Anterior cingulate cortex (tissue), 58 donors: ENCODE measurements at places on chromosomes 2 and 18.

- no peak for DNase-seq
These were observed 299.3 kb downstream of the CCDC85A start for GRCh38 chr2:56483081-56483480.

GRCh38 chr2:216486708-216487107 is 11.9 kb upstream of the RPL37A start:
- no peak for DNase-seq

- DNase-seq = no peak
These were observed 15.0 kb downstream of the ZC3H8 start for GRCh38 chr2:112239862-112240261.

DNA sequence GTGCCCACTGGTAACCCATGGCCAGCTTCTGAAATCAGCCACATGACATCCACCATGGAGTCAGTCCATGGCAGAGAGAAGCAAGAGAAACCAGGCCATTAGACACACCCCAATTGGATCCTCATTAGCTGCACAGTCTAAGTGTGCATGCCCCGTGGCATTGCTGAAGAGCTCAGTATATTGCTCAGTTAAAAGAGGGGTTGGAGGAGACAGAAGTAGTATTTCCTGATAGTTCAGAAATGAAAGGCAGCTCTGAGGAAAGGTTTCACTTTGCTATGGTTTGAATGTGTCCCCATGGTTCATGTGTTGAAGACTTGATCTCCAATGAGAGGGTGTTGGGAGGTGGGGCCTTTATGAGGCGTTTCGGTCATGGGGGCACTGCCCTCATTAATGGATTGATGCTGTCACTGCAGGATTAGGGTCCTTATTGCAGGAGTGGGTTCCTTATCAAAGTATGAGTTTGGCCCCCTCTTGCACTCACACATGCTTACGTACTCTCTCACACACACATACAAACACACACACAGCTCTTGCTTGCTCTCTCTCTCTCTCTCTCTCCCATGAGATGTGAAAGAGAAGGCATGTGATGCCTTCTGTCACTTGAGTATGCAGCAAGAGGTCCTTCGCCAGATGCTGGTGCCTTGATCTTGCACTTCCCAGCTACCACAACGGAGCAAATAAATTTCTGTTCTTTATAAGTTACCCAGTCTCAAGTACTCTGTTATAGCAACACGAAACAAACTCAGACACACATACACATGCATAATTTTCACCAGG is 58.0 kb downstream of the TMEM163 start:
- DNase-seq = no peak

- no peak for DNase-seq
These were observed 313.7 kb downstream of the SATB2 start for GRCh38 chr2:199144036-199144435.

DNA sequence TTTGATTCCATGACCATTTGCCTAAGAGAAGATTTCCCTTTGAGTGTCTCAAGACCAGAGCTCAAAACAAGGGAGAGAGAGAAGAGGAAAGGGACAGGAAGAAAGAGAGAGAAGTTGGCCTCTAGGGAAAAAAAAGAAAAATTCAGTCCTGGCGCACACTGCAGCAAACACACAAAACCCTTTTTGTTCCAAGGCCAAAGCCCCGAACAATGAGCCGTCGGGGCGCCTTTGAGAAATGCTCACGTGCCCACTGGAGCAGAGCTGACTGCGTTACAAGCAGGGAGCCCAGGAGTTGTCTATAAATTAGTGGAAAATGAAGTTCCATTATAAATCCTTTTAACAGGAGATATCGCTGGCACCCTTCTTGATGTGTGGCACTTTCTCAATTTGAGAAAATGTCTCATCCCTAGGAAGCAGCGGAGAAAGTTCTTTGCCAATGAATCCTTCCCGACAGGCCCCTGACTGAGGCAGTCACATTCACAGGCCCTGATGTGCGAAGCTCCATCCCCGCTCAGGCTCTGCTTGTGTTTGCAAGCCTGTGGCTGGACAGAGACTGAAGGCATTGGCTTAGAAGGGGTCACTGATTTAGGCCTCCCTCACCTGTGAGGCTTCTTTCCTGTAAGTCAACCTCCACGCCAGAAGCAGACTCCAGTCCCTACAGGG is 32.1 kb upstream of the NCKAP5 start:
- DNase-seq = peak; percentile 57

- DNase-seq = no peak
These were observed 110.9 kb downstream of the SS18 start for GRCh38 chr18:25979369-25980040.

DNA sequence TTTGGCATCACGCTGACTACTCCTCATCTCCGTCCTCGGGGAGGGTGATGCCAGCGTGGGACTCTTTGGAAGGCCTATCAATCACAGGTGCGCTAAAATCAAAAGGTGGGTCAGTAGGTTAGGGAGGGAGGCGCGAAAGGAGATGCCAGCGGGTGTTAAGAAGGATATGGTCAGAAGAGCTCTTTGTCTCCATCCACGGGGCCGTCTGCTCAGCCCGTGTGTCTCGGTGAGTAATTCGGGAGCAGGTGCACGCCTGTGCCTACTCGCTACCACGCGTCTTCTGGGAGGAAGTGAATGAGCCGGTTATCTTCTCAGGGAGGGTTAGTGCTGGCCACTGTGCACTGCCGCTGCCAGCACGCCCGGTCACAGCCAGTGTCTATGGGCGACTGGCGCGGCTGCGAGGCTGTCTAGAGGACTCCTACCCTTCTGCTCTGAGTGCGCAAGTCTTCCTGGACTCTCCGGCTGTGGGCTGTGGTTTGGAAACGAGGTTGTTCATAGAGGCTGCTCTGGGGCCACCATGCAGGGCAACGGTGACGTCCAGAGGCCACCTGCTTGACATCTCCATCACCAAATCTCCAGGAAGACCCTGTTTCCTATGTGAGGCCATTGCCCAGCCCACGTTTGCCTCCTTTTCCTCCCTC is 153.4 kb downstream of the MBP start:
- DNase-seq = no peak

GRCh38 chr2:27003857-27004256 is 28.9 kb upstream of the TMEM214 start:
- DNase-seq = no peak

DNA sequence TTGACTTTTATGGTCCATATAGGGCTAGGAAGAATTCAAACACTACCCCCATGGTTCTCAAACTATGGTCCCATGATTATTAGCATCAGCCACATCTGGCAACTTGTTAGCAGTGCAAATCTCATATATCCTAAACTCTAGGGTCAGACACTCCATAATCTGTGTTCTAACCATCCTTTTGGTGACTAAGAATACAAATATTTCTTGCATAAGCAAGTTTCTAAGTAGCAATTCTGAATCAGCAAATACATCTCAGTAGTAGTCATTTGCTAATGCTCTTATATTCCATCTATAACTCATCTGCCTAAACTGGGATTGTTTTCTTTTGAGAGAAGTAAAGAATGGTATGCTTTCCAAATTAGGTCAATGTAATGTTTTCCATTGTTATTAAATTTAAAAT is 447.3 kb downstream of the TMX3 start:
- DNase-seq = no peak

DNA sequence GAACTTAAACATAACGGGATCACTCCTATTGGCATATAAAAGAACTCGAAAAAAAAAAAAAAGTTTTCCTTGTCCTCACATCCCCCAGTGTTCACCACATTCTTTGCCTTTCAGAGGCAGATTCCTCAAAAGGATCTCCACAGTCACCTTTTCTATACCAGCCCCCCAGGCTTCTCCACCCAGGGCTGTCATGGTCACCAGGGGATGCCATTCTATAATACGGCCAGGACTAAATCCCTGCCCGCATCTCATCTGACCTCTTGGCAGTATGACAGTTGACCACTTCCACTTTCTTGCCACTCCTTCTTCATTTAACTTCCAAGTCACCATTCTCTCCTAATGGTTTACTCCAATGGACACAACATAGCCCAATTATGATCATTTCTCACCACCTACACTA is 29.3 kb downstream of the SOS1 start:
- DNase-seq = no peak

GRCh38 chr2:55175254-55176093 is 56.6 kb downstream of the CLHC1 start:
- no peak for DNase-seq

- DNase-seq = no peak
These were observed 240.0 kb downstream of the LOXHD1 start for GRCh38 chr18:46416706-46417638.

DNA sequence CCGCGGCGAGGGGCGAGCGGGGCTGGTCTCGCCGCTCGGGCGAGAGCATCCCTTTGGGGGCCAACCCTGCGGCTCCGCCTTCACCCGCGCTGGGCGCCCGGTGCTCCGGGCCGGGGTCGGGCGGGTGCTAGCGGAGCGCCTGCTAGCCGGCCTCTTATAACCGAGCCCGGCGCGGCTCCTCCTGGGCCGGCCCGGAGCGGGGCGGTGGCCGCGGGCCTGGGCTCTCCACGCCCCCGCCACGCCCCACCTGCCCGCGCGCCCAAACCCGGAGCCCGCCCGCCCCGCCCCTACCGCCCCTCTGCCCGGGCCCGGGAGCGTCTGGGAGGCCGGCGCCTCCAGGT is at the start of gene FOXI3:
TSS of gene FOXI3 (minus strand) at position 129 of the 341 bp plus-strand sequence. CDS start 158 bp downstream, outside the sequence.
- no peak for DNase-seq

GRCh38 chr18:63158676-63159291 is 160.8 kb downstream of the BCL2 start:
- DNase-seq = no peak

- DNase-seq = no peak
These were observed 136.1 kb downstream of the PARD3B start for GRCh38 chr2:204681412-204681811.

GRCh38 chr2:187783446-187783845 is 229.2 kb upstream of the TFPI start:
- DNase-seq = no peak

DNA sequence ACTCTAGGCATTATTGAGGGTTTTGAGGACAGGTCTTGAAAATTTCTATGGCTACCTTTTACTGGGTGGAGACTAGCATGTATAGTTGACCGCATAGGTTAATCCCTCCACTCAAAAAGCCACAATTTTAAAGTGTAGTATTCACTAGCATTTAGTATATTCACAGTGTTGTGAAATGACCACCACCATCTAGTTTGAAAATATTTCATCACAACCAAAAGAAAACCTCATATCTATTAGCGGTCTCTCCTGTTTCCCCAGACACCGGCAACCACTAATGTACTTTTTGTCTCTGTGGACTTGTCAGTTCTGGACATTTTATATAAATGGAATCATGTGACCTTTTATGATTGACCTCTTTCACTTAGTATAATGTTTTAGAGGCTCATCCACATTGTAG is 53.9 kb downstream of the MSH2 start:
- no peak for DNase-seq

DNA sequence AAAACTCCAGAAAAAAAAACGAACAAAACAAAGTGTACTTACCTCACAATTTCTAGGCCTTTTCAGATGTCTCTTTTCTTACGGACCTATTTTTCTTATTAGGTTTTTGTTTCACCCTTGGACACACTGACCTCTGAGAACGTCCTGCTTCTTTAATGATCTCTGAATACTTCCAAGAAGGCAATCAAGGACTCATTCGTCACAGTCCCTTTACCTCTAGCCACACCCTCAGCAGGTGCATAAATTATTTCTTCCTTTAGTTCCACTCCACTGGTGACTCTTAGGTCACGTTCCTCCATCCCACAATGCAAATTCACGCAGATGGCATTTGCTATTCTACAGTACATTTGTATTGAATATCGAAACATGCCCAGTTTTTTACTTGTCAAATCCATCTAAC is 21.9 kb downstream of the PELI1 start:
- DNase-seq = no peak

- no peak for DNase-seq
These were observed 35.5 kb downstream of the ITGA6 start for GRCh38 chr2:172462849-172463381.

DNA sequence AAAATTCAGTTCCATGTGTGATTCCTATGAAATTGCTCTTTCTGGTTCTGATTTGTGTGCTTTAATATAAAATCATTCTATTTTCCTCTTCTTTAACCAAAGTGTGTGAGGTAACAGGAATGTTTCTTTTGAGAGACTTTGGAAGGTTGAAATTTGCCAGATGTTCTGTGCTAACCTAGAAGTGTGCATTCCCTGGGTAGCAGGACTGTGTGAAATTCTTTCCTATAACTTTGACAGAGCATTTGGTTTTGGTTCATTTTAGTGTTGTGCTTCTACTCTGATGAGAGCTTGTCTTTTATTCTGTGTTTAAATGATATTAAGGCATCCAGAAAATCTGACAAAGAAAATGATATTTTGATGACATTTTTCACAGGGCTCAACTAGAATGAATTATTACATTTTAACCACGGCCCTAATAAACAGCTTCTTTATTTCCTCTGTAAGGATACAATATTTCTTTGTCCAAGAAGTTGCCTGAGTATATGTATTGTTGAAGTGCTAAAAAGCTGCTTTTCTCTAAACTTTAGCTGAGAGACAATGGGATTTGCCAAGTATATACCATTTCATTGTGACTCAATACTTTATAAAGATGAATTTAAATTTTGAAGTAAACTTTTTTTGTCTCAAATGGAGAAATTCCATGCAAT is 34.7 kb upstream of the DLX1 start:
- no peak for DNase-seq

DNA sequence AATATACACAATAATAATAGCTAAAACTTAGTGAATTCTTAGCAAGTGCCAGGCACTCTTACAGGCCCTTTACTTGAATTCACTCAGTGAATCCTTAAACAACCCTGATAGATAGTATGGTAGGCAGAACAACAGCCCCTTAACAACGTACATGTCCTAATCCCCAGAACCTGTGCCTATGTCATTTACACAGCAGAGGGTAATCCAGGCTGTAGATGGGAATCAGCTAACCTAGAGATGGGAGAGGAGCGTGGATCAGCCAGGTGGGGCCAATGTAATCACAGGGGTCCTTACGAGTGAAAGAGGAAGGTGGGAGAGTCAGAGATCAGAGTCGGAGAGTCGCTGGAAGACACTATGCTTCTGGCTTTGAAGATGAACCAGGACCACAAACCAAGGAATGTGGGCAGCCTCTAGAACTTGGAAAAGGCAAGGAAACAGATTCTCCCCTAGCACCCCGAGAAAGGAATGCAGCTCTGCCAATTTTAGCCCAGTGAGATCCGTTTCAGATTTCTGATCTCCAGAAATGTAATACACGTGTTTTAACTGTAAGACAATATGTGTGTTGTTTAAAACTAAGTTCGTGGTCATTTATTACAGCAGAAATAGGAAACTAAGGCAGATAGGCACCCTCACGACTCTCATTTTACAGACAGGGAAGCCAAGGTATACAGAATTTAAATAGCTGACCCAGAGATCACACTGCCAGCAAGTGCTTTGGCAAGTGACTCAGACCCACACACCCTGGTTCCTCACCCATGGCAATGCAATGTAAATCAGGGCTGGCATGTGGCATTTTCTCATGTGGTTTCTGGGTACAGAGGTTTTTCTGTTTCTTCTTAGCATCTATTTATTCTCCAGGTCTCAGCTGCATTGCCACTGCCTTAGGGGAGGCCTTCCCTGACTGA is 68.9 kb downstream of the DOCK10 start:
- peak; percentile 21 for DNase-seq

GRCh38 chr2:121172456-121172855 is 112.5 kb downstream of the TFCP2L1 start:
- no peak for DNase-seq

GRCh38 chr2:238689871-238690389 is 158.0 kb upstream of the TWIST2 start:
- DNase-seq = no peak
